ENCODE measurements at places on chromosomes 12 and 14.

GRCh38 chr14:31484754-31485153 is 3.1 kb downstream of the GPR33 start:
- DNase-seq = no peak

DNA sequence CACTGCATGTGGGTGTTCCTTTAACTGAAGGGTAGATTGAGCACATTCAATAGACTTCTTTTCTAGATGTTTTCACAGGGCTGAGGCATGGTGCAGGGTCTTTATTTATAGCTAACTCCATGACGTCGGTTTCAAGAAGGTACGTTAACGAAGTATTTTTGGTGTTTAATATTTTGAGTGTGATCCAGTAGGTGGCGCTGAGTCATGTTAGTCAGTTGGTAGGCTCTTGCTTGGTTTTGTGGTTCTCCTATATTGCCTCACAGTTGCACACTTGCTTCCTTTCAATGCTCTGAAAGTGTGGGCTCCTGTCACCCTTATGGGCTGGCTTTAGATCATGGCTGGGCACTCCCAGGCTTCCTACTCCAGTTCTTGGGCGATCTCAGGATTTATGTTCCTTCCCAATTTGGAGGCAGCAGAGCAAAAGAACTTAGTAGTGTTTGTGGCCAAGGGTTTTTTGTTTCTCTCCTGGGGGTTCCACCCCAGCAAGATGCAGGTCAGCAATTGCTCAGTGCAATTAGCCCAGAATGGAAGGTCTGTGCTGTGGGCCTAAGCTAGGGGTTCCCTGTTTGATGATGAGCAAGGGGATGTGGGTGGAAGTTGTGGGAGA is 471.6 kb upstream of the FOXG1 start:
- no peak for DNase-seq

GRCh38 chr14:69985463-69985862 is 106.2 kb downstream of the SMOC1 start:
- DNase-seq = no peak

- DNase-seq = no peak
These were observed 133.7 kb upstream of the DCN start for GRCh38 chr12:91316161-91316906.

DNA sequence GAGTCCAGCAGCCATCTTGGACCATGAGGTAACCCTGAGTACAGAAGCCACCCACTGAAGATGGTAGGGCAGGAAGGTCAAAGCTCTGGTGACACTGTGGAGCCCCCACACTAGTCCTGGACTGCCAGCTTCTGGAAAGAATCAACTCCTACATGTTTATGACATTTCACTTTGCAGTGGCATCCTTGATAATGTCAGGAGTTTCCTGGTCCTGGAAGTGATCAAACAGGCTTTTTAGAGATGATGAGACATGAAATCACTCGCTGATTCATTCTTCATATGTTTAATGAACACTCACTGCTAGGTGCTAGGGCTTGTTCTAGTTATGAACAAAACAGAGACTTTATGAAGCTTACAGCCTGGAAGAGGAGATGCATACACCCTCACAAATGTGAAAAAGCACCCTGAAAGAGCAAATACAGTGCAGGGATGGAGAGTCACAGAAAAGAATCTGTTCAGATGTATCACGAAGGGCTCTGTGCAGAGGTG is 15.8 kb upstream of the HNF1A start:
- no peak for DNase-seq

GRCh38 chr12:95848575-95849388 is 10.0 kb upstream of the SNRPF start:
- DNase-seq = no peak

GRCh38 chr12:43861840-43862150 is 25.9 kb downstream of the TMEM117 start:
- no peak for DNase-seq

DNA sequence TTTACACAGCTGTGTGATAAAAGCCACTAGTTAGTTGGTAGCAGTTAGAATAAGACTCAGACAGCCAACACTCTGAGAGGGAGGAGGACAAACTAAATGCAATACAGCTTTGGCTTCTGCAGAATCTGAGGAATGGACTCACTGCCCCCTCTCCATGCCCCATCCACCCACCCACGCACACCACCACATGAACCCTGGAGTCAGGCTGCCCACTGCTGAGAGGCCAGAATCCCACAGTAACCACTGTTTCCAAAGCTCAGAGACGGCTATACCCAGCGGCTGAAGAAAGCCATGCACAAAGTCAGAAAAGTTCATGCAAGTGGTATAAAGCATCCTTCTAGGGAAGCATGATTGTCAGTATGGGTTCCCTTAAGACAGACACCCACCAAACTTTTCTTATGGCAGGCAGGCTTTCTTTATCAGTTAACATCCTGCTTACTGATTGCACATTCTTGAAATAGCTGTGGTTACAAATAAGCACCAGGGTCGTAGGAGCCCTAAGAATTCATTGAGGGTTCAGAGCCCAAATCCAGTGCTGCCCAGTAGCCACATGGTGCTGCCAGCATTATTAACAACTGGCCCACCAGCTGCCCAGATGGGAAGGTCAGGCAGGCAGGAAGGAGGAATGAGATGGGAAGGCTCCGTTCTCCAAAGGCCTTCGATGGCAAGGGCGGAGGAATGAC is 61.5 kb downstream of the NT5DC3 start:
- DNase-seq = no peak

DNA sequence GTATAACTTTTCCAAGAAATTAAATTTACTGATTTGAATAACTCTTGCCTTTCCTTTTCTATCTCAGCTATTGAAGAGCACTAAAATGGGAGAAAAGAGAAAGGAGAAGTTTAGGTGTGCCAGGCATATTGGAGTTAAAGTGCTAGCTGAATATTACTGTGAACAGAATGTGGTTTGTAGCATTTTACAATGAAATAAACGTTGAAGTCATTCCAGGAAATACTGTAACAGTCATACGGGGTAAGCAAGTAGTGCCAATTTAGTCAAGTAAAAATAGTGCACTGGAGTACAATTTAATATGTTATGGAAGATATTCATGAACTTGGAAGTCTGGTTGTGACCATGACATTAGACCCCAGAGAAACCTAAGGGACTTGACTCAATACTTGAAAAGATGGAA is 62.1 kb downstream of the E2F7 start:
- no peak for DNase-seq

DNA sequence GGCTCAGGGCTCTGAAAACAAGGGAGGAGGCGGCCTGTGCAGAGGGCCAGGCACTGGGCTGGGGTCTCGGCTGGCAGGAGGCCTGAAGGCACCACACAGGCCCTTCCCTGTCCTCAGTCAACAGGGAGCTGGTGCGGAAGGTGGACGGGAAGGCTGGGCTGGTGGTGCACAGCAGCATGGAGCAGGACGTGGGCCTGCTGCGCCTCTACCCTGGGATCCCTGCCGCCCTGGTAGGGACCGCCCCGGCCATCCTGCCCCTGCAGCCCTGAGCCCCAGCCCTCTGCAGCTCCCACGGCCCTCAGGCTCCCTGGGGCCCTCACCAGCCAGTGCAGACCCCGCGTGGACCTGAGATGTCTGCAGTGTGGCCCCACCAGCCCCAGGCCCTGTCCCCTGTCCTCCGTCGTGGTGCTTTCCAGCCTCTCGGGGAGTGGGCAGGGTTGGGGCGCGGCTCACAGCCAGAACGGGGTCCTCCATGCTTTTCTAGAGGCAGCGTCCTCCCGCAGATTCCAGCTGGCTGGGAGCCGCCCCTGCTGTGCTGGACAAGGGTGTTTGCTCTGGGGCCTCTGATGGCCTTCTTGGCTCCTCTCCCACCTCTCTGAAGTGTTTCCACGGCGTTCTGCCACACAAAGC is 18.1 kb downstream of the ASPG start:
- no peak for DNase-seq

DNA sequence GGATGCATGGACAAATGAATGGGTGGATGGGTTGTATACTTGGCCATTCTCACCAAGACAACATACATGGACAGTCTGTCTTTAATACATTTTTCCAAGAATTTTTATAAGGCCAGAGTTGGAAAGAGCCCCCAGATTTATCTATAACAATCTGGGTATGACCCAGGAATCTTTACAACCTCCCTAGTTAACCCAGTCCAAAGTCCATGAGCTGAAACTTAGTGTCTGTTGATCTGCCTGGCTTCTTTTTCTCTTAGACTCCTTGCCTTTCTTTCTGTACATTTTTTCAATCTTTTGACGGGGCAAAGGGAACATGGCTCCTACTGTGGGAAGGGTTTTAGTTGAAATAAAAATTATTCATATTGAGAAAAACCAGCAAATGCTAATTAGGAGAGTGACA is 740 bp downstream of the FGF23 start:
- no peak for DNase-seq

GRCh38 chr14:54857830-54858269 is 44.8 kb downstream of the GCH1 start:
- no peak for DNase-seq

- no peak for DNase-seq
These were observed 164.2 kb downstream of the CHST11 start for GRCh38 chr12:104620837-104621531.

GRCh38 chr14:72057701-72058285 is 125.6 kb downstream of the RGS6 start:
- no peak for DNase-seq

DNA sequence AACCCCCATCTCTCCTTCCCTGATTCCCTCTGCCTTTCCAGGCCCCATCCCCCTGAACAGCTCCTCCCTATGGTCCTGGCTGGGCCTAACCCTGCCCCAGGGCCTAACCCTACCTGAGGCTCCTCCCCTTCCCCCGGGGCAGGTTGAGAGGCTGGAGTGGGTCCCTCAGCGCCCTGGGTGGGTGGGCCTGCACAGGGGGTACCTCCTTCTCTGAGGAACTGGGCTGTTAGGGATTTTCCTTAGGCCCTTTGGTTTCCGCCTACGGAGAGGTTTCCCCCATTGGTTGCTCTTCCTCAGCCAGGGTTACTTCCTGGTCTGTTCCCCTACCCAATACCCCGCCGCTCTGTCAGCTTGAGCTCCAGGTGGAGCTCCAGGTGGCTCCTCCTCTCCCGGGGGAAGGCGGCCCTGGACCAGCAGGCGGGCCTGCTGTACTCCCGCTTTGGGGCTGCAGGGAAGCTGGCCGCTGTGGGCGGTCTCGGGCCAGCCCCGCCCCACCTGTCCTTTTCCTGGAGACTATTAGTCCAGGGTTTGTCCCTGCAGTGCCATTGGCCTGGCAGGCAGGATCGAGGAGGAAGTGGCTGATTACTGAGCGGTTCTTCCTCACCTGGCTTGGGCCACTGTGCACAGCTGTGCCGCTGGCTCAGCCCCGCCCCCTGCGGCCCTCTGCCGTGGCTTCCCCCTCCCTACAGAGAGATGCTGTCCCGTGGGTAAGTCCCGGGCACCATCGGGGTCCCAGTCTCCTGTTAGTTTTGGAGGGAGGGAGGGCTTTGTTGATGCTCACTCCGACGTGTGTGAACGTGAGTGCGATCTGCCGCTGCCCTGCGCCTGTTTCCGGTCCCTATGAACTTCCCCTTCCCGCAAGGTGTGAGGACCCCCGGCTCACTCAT is 2.5 kb downstream of the C12orf57 start:
- no peak for DNase-seq

DNA sequence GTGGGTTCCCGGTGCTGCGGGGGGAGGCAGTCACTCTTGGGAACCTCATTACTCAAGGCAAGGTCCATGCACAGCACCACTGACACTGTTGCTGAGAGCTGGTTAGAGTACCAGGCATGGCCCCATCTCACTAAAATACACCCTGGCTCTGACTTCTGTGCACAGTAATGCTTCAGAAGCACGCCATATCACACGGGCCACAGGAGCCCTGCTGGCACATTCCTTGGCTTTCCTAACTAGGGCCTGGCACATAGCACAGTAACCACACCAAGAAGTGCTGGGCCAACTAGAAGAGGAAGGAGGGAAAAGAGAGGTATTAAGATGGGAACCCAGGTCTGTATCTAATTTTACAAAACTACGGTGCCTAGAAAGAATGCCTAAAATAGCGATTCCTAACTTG is 13.5 kb upstream of the RAB35 start:
- no peak for DNase-seq

GRCh38 chr14:25032092-25032784 is 17.7 kb downstream of the STXBP6 start:
- DNase-seq = no peak

- DNase-seq = no peak
These were observed 27.1 kb downstream of the ATP6V1D start for GRCh38 chr14:67332468-67332867.

- DNase-seq = no peak
These were observed 40.9 kb downstream of the TRIP11 start for GRCh38 chr14:91998667-91999570.

DNA sequence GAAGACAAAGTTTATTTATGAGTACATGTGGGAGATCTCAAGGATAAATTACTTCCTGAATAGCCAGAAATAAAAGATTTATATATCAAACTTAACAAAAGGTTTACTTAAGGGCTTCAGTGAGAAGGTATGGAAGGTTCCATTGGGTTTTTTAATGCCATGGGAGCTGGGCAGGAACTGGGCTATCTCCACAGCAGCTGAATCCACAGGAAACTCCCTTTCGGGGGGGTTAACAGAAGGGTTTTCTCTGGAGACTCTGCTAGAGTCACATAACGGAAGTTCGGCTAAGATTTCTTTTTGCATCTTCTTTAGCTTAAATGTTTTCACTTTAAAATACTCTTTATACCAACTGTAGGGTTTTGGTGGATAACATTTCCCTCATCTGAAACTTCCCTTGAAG is 113.5 kb downstream of the UNC79 start:
- no peak for DNase-seq

DNA sequence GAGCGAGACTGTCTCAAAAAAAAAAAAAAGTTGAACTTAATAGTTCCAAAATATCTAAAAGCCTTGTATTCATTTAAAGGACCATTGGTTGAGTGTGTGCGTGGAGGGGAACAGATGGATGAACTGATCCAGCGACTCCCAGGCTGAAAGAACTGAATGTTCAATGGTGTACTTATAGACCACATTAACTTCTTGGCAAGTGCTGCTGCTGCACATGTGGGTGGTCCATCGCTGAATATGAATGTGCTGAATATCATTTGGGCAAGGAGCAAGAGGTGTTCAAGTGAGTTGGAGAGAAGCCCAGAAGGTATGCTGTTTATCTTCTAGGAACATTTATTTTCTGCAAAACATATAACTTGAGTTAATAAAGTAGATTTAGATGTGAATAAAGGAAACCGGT is 289.0 kb upstream of the RPL10L start:
- no peak for DNase-seq

- DNase-seq = no peak
These were observed 77.4 kb downstream of the SCARB1 start for GRCh38 chr12:124786061-124786964.

- no peak for DNase-seq
These were observed 39.6 kb downstream of the TEAD4 start for GRCh38 chr12:2998789-2999264.

DNA sequence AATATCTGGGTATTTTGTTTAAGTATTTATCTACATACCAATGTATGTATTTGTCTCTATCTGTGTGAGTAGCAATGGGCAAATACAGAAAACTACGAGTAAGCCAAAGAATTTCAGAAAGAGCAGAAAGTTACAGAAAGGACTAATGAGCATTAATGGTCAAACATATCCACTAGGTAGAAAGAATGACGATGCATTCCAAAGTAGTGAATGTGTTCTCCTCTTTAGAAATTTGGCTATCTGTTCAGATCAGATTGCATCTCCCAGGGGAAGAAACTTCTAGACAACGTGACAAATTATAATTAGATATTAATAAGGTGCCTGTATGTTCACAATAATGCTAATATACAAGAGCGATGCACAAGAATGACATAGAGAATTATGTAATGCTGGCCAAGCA is 194.5 kb upstream of the GZMB start:
- no peak for DNase-seq

- DNase-seq = no peak
These were observed 8.1 kb downstream of the TMEM179 start for GRCh38 chr14:104596451-104596918.

GRCh38 chr14:61523751-61524150 is 171.6 kb upstream of the HIF1A start:
- DNase-seq = no peak

GRCh38 chr14:95998656-95999055 is 40.5 kb upstream of the C14orf132 start:
- DNase-seq = no peak

Data from activated CD4-positive, alpha-beta T cell treated with anti-CD3 and anti-CD28 coated beads for 1 hour (primary cell).